ENCODE measurements at places on chromosomes 11 and 22.

- no peak for DNase-seq
Observed at GRCh38 chr11:67255353-67255752, 10.9 kb upstream of the GRK2 start.

- no peak for DNase-seq
Observed at GRCh38 chr22:44862981-44863860, 110.8 kb downstream of the ARHGAP8 start.

DNA sequence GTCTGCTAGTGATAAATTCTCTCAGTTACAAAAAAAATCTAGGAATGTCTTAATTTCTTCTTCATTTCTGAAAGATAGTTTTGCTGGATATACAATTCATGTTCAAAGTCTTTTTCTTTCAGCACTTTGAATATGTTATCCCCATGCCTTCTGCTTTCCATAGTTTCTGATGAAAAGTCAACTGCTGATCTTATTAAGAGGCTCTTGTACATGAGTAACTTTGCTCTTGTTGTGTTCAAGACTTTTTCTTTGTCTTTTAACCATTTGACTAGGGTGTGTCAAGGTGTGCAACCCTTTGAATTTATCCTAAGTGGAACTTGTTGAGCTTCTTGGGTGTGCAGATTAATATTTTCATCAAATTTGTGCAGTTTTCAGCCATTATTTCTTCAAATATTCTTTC is 22.1 kb upstream of the ACCSL start:
- DNase-seq, result no peak

- DNase-seq, result no peak
Observed at GRCh38 chr22:42202048-42202447, 68.4 kb downstream of the TCF20 start.

DNA sequence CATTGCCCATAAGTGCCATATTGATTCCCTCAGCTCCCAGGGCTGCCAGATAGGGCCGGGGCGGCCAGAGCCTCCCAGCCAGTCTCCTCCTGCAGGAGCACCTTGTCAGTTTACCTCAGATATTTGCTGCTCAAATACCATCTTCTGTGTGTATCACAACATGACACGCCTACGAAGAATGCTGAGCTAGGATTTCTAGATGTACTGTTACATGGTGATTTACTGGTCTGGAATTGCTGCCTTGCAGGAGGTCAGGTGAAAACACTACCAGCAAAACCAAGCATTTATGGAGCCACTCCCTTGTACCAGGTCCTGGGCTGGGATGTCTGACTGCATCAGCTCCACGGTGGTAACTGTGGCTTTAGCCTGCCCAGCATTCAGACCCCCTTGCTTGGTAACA is 11.8 kb downstream of the MICAL3 start:
- peak; percentile 71 for DNase-seq

Data from PC-9 (cell line).